ENCODE measurements at places on chromosomes 3 and 15.

DNA sequence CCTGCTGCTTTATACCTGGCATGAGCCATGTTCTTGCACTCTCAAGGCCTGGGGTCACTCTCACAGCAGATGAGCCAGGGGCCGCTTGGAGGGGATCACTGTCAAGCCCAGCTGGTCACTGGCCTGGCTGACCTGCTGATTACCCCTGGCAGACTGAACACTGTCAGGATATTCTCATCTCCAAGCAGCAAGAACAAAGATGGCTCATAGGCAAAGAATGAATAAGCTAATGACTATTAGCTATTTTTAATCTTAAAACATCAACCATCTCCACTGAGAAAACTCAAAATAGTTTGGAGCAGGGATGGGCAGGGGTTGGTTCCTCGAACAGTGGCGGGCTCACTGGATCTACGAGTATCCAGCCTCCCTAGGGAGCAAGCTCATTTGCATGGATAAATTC, 64.4 kb upstream of the ACAN start:
- DNase-seq = no peak

DNA sequence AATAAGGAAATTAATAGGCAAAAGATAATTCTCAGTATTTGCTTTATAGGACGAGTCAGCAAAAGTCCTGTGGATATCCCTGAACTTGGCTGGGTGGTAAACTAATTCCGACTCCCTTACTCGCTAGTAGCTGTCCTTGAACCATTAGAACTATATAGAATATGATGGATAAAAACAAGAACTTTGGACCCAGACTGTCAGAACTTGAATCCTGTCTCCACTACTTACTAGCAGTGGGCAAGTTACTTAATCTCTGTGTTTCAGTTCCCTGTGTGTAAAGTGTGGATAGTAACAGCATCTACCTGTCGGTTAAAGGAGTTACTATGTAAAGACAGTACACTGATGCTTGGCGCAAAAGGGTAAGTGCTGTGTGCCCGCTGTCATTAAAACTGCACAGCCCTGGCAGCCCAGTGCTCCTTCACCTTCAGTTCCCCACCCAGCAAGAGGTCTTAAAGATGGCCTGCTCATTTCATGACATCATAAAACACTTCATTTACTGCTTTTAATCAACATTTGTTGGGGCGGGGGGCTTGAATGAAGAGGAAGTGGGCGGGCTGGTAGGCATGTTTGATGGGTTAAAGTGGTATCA, 7.3 kb downstream of the TPM1 start:
- DNase-seq = no peak

DNA sequence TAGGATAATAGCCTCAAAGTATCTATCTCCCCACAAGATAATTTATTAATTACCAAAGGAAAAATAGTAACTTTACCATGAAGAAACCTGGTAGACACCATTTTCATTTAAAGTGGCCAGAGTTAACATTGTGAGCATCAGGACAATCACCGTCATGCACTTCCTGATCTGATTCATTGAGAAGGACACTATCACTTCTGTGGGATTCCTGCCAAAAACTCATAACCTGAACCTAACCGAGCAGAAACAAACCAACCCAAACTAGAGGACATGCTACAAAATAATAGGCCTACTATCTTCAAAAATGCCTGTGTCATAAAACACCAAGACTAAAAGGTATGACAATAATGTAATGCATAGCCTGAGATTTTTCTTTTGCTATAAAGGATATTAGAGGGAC, 39.0 kb downstream of the FSIP1 start:
- DNase-seq = no peak

GRCh38 chr15:23422946-23423708, 23.9 kb downstream of the GOLGA6L2 start:
- DNase-seq = no peak

DNA sequence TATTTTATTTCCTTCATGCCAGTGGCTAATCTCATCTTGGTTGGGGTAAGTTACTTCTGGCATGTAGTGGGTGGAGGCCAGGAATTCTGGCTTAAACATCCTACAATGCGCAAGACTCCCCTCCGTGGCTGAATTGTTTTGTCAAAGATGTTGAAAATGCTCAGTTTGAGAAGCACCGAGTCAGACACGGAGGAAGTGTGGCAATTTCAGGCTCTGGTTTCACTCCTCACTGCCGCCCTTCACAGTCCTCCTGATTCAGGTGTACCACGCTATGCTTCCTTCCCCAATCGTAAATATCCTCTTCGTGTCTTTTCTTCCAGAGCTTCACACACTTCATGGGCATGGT, 150.7 kb downstream of the OPA1 start:
- DNase-seq = no peak

DNA sequence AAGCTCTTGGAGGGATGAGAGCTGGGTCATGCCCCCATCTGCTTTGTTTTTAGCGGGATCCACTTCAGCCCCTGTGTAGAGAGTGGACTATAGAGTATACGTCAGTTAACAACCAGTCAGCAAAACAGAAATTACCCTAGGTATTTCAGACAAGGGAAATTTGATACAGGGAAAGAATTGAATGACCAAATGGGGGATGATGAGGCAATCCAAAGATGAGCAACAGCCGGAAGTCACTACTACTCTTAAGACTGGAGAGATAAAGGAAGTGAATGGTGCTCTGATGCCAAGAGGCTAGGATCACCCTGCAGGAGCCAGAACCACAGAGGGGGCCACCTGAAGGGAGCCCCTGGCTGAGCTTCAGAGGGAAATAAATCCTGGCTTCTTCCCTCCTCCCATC, 1.7 kb upstream of the GPR62 start:
- no peak for DNase-seq

DNA sequence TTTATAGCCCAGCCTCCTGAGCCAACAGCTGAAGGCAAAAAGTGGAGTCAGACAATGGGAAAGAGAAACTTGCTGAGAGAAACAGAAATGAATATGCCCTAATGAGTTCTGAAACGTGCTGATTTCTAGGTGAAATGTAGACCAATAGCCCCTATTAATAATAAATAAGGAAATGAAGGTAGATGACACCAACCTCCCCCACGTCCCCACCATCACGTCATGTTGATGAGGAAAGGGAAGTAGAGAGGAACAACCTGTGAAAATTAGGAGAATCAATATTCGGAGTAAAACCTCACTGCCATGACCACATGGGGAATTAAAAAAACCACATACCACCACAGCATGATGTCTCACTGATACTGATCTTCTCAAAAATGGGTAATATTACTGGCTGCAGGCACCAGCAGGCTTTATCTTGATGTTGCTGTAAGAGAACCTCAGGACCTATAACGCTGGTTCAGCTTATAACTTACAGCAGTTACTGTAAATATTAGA, 64.0 kb downstream of the KAT2B start:
- DNase-seq = no peak

DNA sequence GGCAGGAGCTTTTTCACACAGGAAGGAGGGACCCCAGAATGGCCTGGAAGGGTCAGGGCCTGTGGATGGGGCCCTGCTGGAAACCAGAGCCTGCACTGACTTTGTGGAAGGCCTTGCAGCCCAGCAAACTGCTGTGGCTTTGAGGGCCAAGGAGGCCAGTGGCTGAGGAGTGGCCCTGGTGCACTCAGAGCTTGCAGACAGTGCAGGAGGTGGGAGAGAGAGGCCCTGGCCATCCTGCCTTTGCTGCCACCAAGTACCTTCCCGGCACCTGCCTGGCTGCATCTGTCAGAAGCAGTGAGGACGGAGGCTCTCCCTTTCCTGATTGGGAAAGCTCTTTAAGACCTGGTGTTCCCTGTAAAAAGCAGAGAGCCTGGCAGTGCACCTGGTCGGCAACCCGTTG, 6.4 kb downstream of the PSTPIP1 start:
- DNase-seq = no peak

GRCh38 chr15:49225572-49226281, 55.7 kb downstream of the GALK2 start:
- DNase-seq = no peak

DNA sequence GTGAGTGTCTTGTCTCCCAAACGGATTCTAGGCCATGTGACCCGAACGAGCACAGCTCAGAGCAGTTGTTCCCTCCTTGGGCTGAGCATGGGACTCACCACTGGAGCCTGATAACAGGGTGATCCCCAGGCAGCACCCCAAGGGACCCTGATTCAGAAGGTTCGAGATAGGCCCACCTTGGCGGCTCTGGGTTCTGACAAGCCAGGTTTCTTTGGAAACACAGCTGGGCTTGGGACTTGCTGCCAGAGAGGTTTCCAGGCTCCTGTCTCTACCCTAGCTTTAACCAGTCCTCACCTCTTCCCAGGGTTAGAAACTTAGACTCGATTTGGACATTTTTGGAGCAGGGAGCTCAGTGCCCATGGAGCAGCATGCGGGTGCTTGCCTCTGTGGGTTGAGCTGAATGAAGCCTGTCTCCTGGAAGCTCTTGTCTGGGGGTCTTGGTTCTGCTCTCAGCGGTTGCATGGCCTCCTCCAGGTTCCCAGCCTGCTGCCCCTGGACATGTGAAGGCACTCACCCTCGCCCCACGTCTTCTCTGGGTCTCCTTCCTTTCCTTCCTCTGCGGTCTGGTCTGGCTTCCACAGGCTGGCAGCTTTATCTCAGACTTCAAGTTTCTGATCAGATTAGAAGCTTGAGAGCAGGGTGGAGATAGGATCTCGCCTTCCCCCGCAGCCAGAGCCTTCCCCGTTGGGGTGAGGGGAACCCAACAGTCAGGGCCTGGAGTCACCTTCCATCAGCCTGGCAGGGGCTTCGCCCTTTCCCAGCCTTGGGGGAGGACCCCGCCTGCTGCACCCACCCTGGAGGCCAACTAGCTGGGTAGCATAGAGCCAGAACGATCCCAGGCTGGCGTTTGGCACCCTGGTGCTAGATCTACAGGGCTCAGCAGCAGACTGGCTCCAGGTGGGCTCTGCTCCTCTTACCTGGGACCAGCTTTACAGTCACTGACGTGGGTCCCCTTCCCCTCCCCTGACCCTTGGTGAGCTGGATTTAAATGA, 21.0 kb downstream of the PAQR5 start:
- no peak for DNase-seq

- DNase-seq = no peak
Observed at GRCh38 chr3:115836944-115837343, 213.6 kb downstream of the GAP43 start.

DNA sequence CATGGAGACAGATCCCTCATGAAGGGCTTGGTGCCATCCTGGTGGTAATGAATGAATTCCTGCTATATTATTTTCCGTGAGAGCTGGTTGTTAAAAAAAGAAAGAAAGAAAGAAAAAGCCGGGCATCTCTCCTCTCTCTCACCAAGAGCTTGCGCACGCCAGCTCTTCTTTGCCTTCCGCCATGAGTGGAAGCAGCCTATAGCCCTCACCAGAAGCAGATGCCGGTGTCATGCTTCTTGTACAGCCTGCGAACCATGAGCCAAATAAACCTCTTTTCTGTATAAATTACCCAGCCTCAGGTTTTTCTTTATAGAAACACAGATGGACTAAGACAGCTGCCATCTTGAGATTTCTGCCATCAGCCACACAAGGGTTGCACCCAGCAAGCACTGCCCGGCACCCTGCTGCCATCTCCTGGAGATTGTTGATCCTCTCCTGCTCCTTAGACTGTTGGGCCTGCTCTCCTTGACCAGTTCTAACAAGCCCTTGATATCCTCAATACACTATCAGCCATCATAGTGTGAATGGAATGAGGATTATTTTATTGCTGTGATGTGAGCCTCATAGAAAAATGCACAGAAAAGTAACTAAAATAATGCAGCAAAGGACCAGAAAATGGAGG, 3.5 kb upstream of the AHSG start:
- no peak for DNase-seq

- DNase-seq = no peak
Observed at GRCh38 chr3:177827511-177828207, 630.4 kb upstream of the TBL1XR1 start.

- no peak for DNase-seq
Observed at GRCh38 chr3:188687389-188687788, 484.4 kb upstream of the TPRG1 start.

GRCh38 chr3:45215466-45215865, 10.6 kb downstream of the TMEM158 start:
- no peak for DNase-seq

- DNase-seq = no peak
Observed at GRCh38 chr3:110758208-110758607, 313.4 kb upstream of the NECTIN3 start.

DNA sequence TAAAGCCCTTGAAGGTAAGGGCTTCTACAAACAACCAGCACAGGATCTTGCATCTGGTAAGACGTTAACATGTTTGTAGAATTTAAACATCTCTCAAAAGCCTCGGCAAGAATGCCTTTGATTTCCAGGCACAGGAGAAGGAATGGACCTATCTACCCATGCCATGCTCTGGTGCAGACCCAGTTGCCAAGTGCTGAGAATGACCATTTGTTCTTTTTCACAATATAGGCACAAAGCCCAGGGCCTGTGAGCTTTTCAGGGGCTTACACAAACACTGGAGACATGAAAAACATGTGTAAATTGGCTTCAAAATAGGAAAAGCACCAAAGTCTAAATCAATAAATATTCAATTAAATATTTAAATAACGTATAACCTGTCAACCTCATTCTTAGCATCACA, 266.9 kb upstream of the TTC14 start:
- DNase-seq = no peak

DNA sequence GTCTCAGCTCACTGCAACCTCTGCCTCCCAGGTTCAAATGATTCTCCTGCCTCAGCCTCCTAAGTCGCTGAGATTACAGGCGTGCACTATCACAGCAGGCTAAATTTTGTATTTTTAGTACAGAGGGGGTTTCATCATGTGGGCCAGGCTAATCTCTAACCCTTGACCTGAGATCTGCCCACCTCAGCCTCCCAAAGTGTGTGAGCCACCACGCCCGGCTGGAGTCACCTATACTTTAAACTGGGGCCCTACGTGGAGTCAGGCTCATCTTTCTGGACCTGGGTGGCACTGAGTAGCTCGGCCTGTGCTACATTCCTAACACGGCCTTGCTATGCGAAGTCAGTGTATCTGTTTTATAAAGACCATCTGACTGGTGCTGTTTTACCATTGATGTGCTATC, 5.8 kb downstream of the GPR171 start:
- DNase-seq = no peak

Measured in activated naive CD4-positive, alpha-beta T cell (primary cell).